Foreskin keratinocyte (primary cell): ENCODE measurements at places on chromosomes 2 and 18. TPM values are rescaled to one million over a fixed set of nuclear protein-coding genes. Genes with fewer than 3 reads are reported as not detected.

Gene PLA2R1
- 9.9 and 10.8 TPM in 2 replicates for total RNA-seq

Gene CCDC141
- total RNA-seq = not detected in 2 replicates

Gene ASXL3
- not detected in 2 replicates for total RNA-seq

Gene MOGAT1
- total RNA-seq = not detected in 2 replicates

Gene PPP4R1
- total RNA-seq = 142 and 147 TPM in 2 replicates

Gene NTSR2
- total RNA-seq = not detected in 2 replicates

Gene AQP4
- total RNA-seq = not detected in 2 replicates

Gene VRK2
- total RNA-seq = 30.1 and 34.1 TPM in 2 replicates

Gene CRYGD
- total RNA-seq = not detected in 2 replicates

Gene ANKRD44
- total RNA-seq = 0.99 and 2.0 TPM in 2 replicates

Gene FOXI3
- 0.04 TPM in 1 of 2 replicates, not detected in the other for total RNA-seq

Gene CMPK2
- 10.5 and 18.3 TPM in 2 replicates for total RNA-seq

Gene TFPI
- 0.42 and 0.54 TPM in 2 replicates for total RNA-seq

Gene EML6
- 0.61 and 0.63 TPM in 2 replicates for total RNA-seq

Gene FHL2
- 85.9 and 110 TPM in 2 replicates for total RNA-seq

Gene RTP5
- not detected in 2 replicates for total RNA-seq

Gene RAD51AP2
- 0.04 and 0.10 TPM in 2 replicates for total RNA-seq

Gene ST6GAL2
- total RNA-seq = 0.03 and 0.04 TPM in 2 replicates

Gene CYP27C1
- total RNA-seq = 5.9 and 6.4 TPM in 2 replicates

Gene GPBAR1
- total RNA-seq = 0.14 and 0.18 TPM in 2 replicates

Gene DRC1
- total RNA-seq = not detected in 2 replicates

Gene WNT6
- not detected in 2 replicates for total RNA-seq

Gene HOXD12
- total RNA-seq = not detected in 2 replicates

Gene CNRIP1
- total RNA-seq = 0.11 TPM in 1 of 2 replicates, not detected in the other

Gene SCN1A
- total RNA-seq = not detected in 2 replicates

Gene DYNAP
- total RNA-seq = not detected in 2 replicates

Gene SERPINB12
- total RNA-seq = 0.07 and 0.10 TPM in 2 replicates

Gene KCNG3
- not detected in 2 replicates for total RNA-seq

Gene WDPCP
- 3.4 and 3.7 TPM in 2 replicates for total RNA-seq

Gene ALPG
- not detected in 2 replicates for total RNA-seq

Gene TCF23
- total RNA-seq = 0.03 and 0.04 TPM in 2 replicates
